Panc1 (cell line): ENCODE measurements at places on chromosomes 5 and 9. TPM values are rescaled to one million over a fixed set of nuclear protein-coding genes. Genes with fewer than 3 reads are reported as not detected.

The RXRA gene
- total RNA-seq = 31.6 TPM

The FSD1L gene
- total RNA-seq = 5.1 TPM

The IL7R gene
- total RNA-seq = 0.90 TPM

DNA sequence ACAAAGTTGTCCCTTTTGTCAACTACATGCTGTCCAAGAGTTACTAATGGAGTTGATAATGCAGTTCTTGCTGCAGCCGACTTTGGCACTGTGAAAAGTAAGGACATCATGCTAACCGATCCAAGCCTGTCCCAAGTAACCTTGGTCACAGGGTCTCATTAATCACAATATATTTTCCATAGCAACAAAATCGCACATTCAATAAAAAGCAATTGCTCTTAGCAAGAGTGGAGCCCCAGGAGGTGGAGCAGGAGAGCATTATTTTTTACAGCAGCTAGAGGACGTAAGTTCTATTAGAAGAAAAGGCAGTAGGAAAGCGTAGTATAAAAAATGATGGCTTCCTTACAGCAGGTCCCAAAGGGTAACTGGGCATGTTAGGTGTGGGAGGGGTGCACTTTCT lies 570.3 kb downstream of the EBF1 start:
- no peak overlapping the region for H3K27ac ChIP-seq
- H3K4me1 ChIP-seq = no peaks in the 10 kb centered on the region
- no peak overlapping the region for H3K4me3 ChIP-seq
- no peak for DNase-seq
- H3K27me3 ChIP-seq = no peaks in the 10 kb centered on the region

DNA sequence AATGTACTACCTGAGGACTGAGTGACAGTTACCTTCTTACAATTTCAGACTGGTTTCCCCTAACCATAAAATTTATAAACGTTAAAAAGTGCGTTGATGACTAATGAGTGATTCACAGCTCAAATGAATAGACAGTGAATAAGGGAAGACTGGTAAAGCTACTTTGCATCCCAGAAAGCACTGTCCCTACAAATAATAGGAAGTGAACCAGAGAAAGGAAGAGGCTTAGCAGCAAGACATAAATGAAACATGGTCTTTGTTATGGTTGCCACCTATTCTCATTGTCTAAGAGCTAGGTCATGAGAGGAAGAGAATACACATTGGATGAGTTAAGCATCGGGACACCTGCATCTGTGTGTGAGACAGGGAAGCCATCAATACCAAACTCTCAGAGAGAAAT lies 849.2 kb downstream of the TAF11L14 start:
- DNase-seq = no peak
- H3K36me3 ChIP-seq = no peaks in the 10 kb centered on the region; the same call in 1 of the 2 replicates
- H3K4me3 ChIP-seq = no peak overlapping the region

DNA sequence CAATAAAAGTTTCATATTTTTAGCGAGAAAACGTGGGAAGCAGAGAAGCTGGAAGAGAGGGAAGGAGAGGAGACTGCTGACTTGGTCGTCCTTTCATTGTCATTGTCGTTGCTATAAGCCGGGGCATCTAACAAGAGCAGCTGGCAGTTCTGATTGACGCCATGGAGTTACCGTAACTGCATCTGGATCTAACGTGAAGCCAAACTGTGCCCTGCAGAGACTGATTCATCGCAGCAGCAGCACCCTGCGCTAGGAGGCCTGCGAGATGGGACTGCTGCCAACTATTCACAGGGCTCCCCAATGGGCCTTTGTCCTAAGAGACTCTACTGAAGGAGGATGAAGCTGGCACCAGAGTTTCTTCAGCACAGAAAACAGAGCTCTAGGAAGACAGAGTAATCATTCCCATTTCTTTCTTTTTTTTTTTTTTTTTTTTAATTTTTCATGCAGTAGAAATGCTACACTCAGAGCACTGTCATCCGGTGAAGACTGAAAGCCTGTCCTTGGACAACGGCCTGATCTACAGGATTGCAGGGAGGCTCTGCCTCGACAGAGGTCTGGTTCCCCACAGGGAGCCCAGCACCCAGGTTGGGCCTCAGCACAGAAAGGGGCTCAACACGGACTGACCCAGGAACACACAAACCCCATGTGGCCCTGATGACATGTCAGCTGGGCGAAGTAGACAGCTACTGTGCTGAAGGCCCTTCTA lies 47.8 kb downstream of the RETREG1 start:
- H3K4me1 ChIP-seq = no peaks in the 10 kb centered on the region
- no peak overlapping the region for H3K27ac ChIP-seq
- peaks cover 3% of the 10 kb centered on the region for H3K27me3 ChIP-seq
- H3K36me3 ChIP-seq = no peaks in the 10 kb centered on the region

The PAPPA gene
- total RNA-seq = 1.2 TPM

The PCDHA1 gene
- not detected for total RNA-seq

DNA sequence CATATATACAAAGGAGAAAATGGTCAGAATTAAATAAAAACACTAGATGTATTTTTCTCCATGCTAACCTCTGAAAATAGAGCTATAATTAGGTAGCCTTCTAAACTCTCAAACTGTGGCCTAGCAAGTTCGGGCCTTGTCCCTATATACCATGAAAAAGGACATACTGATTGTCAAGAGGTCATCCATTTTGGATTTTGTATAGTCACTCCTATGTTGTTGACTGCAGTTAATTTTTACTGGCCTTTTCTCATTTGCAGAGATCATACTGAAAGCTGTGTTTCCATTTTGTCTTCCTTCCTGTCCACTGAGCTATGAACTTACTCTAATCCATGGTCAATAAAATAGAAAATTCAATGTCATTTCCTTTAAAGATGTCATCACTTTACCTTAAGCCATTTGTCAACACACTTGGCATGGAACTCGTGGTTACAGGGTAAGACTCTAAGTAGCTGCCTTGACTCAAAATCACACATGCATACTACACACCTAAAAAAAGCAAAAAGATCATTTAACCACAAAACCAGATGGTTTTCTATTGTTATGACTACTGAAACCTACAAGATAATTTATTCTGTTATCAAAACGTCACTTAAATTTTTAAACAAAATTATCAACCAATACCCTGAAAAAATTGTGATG lies 58.0 kb downstream of the RNF38 start:
- no peak overlapping the region for H3K27ac ChIP-seq
- no peaks in the 10 kb centered on the region for H3K27me3 ChIP-seq
- H3K36me3 ChIP-seq = peaks cover 58% of the 10 kb centered on the region
- no peak overlapping the region for H3K4me3 ChIP-seq

DNA sequence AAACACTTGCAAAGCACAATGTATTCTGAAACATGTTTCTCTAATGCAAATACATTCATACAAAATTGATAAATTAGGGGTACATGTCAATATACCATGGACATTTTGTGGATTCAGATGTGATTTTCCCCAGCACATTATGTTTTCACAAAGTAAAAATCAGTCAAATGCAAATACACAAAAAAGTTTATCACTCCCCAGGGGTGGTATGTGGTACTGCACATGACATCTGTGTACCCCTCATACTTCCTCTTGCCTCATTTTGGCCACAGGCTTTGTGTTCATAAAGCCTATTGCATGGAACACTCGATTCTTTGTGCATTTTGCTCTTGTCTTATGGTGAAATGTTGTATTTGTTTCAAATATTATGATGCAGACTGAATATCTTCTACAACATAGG lies 116.8 kb upstream of the PDE4D start:
- H3K27me3 ChIP-seq = no peaks in the 10 kb centered on the region
- H3K4me1 ChIP-seq = no peaks in the 10 kb centered on the region
- DNase-seq = no peak
- no peaks in the 10 kb centered on the region for H3K36me3 ChIP-seq

The DAP gene
- 108 TPM for total RNA-seq

- H3K27me3 ChIP-seq = no peaks in the 10 kb centered on the region
- H3K4me3 ChIP-seq = no peak overlapping the region
- no peaks in the 10 kb centered on the region for H3K36me3 ChIP-seq
- peak overlapping the region; percentile 98 for H3K27ac ChIP-seq
- H3K4me1 ChIP-seq = peaks cover 76% of the 10 kb centered on the region
Measured at GRCh38 chr9:94919376-94920098, 193.0 kb downstream of the AOPEP start.

The SLC34A3 gene
- not detected for total RNA-seq

DNA sequence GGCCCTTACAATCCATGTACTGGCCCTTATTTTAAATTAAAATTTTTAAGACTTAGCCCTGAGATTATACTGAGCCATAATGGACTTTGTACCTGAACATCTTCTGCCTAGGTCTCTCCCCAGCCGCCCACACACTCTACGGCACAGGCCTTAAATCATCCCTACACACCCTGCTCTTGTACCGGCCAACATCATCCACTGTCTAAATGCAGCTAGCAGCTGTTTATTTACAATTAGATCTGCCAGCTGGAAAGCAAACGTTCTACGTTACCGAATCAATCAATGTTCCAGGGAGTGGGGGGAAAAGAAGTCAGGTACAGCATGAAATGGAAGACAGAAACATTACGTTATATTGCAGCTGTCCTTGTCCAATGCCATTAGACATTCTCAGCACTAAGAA lies 88.4 kb upstream of the GRAMD2B start:
- no peak overlapping the region for H3K27ac ChIP-seq
- no peaks in the 10 kb centered on the region for H3K27me3 ChIP-seq
- no peaks in the 10 kb centered on the region for H3K36me3 ChIP-seq
- no peak overlapping the region for H3K4me3 ChIP-seq

The GCNT4 gene
- 0.33 TPM for total RNA-seq

- no peaks in the 10 kb centered on the region for H3K4me1 ChIP-seq
- no peak overlapping the region for H3K4me3 ChIP-seq
- DNase-seq = no peak
- no peaks in the 10 kb centered on the region for H3K27me3 ChIP-seq
- no peak overlapping the region for H3K27ac ChIP-seq
- no peaks in the 10 kb centered on the region for H3K36me3 ChIP-seq
Measured at GRCh38 chr9:135726138-135726853, 24.3 kb downstream of the KCNT1 start.

The BARX1 gene
- 81.2 TPM for total RNA-seq

The TMEM245 gene
- total RNA-seq = 54.0 TPM

The GADD45G gene
- total RNA-seq = 1.2 TPM

- H3K4me3 ChIP-seq = no peak overlapping the region
- no peaks in the 10 kb centered on the region for H3K36me3 ChIP-seq
- DNase-seq = no peak
- H3K27ac ChIP-seq = no peak overlapping the region
- no peaks in the 10 kb centered on the region for H3K4me1 ChIP-seq
- no peaks in the 10 kb centered on the region for H3K27me3 ChIP-seq
Measured at GRCh38 chr9:4475301-4475700, 15.0 kb upstream of the SLC1A1 start.

- H3K4me3 ChIP-seq = no peak overlapping the region
- H3K36me3 ChIP-seq = no peaks in the 10 kb centered on the region
- no peak for DNase-seq
- no peaks in the 10 kb centered on the region for H3K4me1 ChIP-seq
- no peaks in the 10 kb centered on the region for H3K27me3 ChIP-seq
Measured at GRCh38 chr5:13740471-13740870, 204.0 kb downstream of the DNAH5 start.

The HRH2 gene
- total RNA-seq = 0.33 TPM

DNA sequence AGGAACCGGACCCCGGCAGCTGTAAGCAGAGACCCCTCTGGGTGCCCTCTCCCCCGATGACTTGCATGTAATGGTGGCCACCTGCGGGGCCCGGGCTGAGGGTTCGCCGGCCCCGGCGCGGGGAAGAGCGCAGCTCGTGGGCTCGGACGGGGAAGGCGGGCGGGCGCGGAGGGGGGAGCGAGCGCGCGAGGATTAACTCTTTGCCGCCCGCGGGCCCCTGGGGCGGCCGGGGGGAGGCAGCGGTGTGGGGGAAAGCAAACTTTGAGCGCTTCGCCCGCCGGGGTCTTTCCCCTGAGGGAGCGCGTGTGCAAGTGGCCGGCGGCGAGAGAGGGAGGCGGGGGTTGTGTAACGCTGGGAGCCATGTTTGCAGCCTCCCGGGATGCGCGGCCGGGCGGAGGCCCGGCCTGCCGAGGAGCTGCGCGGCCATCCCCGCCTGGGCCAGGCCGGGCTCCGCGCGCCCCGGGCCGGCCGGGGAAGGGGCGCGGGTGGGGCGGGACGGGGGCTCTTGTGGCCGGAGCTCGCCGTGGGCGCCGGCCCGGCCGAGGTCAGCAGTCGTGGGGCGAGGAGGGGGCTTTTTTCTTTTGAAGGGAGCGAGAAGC lies 547 bp downstream of the ANP32B start:
- H3K4me1 ChIP-seq = peaks cover 21% of the 10 kb centered on the region
- peak overlapping the region; percentile 68 for H3K4me3 ChIP-seq
- no peaks in the 10 kb centered on the region for H3K27me3 ChIP-seq
- H3K27ac ChIP-seq = peak overlapping the region; percentile 84

The CD14 gene
- 2.5 TPM for total RNA-seq

DNA sequence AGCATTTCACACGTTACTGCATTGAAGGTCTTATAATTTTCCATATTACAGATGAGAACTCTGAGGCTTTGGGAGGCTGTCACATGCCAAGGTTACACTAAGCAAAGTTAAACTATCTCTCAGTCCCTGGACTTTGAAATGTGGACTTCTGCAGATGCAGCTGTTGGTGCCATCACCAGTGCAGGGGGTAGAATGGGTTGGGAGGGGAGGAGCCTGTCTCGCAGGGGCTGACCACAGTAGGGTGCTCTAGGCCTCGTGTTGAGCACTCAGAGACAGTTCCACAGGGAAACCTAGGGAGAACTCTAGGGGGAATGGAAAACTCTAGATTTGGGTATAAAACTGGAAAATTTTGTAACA lies 220.9 kb downstream of the MAPKAP1 start:
- no peak overlapping the region for H3K27ac ChIP-seq
- no peak overlapping the region for H3K4me3 ChIP-seq
- no peaks in the 10 kb centered on the region for H3K27me3 ChIP-seq
- H3K36me3 ChIP-seq = no peaks in the 10 kb centered on the region
- no peaks in the 10 kb centered on the region for H3K4me1 ChIP-seq

GRCh38 chr9:138011951-138012500 lies 134.4 kb downstream of the CACNA1B start:
- H3K4me1 ChIP-seq = no peaks in the 10 kb centered on the region
- H3K36me3 ChIP-seq = no peaks in the 10 kb centered on the region
- H3K4me3 ChIP-seq = no peak overlapping the region
- H3K27ac ChIP-seq = no peak overlapping the region
- H3K27me3 ChIP-seq = no peaks in the 10 kb centered on the region

DNA sequence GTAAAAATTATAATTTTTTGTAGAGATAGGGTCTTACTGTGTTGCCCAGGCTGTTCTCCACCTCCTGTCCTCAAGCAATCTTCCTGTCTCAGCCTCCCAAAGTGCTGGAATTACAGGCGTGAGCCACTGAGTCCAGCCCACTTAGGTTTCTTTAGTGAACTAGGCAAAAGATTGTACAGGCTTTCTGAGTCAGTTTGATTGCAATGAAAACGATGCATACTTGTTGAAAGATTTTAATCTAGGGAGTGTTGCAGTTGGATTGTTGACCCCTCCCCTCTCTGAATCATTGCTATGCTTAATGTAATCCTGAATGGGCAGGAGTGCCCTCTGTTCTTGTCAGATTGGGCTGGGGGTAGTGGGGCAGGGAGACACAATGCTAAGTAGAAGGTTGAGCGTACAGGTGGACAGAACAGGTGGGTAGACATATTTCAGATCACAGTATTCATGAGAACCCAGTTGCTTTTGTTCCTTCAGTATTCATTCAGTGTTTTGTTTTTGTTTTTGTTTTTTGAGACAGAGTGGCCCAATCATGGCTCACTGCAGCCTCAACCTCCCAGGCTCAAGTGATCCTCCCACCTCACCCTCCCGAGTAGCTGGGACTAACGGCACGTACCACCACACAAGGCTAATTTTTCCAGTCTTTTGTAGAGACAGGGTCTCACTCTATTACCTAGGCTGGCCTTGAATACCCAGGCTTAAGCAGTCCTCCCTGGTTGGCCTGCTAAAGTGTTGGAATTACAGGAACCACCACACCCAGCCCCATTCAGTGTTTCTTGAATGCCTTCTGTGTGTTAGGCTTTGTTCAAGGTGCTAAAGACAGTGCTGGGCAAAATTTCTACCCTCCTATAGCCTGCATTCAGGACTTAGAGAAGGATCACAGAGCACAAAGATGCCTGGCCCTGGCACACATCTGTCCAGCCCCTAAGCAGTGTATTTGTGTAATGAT lies 70.1 kb downstream of the KIAA1958 start:
- no peaks in the 10 kb centered on the region for H3K27me3 ChIP-seq
- no peaks in the 10 kb centered on the region for H3K36me3 ChIP-seq
- no peak overlapping the region for H3K27ac ChIP-seq
- no peak overlapping the region for H3K4me3 ChIP-seq
